ENCODE measurements at places on chromosomes 5 and 9.

DNA sequence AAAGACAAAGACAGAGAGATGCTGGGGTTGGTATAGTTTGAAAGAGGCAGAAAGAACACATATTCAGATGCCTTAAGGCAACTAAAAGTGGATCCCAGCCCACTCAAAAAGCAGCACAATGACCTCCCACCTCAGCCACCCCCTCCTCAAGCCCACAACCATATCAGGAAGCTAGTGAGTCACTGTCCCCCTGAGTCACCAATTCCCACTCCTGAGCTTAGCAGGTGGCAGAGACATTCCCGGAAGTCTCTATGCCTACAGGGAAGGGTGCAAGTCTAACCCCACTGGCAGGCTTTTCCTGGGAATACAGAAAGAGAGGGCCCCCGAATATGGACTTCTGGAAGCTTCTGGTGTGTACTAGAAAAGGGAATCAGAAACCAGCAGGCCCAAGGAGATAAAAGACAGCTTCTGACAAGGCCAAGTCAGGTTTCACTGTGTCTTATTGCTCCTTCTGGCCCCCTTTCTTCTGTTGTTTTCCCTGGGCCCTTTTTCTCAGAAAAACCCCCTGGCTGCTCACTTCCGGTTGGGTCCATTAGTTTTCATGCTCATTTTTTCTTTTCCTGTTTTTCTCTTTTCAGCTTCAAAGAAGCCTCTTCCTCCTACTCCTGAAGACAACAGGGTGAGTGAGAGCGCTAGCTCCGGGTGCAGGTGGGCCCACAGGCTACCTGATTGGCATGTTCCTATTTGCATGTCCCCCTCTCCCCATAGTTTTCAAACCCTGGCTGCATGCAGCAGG, 36.8 kb downstream of the ITK start:
- DNase-seq: no peak

GRCh38 chr5:109805883-109806282, 116.2 kb downstream of the MAN2A1 start:
- DNase-seq: no peak

DNA sequence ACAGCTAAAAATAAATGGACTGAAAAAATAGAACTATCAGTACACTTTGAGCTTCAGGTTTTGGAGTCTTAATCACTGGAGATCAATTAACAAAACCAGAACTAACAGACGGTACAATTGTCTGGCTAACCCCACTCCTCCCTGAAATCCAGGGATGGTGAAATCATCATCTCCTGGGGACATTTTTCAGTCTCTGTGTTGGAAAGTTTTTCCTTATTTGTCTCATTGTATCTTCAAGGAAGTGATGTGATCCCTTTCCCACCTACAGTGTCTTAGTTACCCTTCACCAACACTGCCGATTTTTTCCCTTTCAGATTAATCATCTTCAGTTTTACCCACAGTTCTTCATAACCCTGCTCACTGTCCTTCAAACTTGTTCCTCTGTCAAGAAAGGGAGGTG, 81.9 kb downstream of the MAP1B start:
- no peak for DNase-seq

DNA sequence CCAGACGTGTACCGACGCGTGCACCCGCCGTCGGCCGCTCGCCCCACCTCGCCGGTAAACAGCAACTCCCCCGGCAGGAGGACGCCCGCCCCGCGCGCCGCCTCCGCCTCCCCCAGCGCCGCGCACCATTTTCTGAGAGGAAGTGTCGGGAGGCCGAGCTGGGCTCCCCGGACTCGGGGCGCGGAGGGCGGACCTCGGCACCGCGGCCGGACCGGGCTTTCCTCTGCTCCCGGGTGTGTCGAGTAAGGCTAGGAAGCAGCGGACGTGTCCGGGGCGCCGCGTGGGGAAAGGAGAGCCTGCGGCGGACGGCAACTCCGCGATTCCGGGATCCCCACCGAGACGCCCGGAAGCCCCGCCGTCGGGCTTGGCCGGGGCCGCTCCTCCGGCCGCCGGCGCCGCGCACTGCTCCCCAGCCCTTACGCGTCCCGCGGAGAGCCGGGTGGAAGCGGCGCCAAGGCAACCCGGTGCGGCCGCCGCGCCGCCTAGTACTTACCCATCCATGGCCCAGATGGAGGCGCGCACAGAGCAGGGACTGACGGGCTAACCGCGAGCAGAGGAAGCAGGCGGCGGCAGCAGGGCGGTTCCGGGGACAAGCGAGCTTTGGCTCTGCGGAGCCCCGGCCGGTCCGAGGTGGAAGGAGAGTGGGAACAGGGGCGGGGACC, at the start of gene PTBP3:
Gene PTBP3 (minus strand): TSS at position 643 of the 662 bp plus-strand sequence. CDS start 35,754 bp downstream, outside the sequence.
- peak; percentile 75 for DNase-seq

GRCh38 chr5:92428415-92428814, 1045.3 kb upstream of the ARRDC3 start:
- DNase-seq: no peak

GRCh38 chr5:132183723-132184122, 43.9 kb downstream of the P4HA2 start:
- DNase-seq: no peak

DNA sequence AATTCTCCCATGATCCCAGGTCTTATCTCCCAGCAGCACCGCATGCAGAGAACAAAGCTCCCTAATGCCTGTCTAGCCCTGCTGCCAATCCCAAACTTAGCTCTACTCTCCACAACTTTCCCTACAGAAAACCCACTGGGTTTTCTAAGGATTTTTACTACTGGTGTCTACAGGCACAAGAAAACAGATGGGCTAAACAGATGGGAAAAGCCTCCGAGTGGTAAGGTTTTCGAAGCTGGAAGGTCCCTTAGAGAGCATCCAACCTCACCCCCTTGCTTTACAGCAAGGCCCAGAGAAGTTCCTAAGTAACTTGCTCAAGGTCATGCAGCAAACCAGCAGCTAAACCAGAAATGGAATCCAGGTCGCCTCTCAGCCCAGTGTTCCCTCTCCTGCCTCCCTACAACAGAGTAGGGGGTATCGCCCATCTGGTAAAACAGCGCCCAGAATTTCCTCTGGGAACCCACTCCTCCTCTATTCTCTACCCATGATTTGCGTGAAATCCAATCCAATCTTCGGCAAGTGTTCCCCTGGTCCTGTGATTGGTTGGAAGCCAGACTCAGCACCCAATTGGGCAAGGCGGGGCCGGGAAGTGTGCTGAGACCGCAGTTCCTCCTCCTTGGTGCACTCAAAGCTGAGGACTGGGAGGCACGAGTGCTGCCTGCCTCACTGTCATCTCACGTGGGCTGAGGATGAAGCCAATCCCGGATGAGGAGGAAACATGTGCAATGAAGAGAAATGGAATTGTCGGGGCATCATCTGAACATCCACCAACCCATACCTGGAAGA, 20.8 kb downstream of the CPLX2 start:
- no peak for DNase-seq

DNA sequence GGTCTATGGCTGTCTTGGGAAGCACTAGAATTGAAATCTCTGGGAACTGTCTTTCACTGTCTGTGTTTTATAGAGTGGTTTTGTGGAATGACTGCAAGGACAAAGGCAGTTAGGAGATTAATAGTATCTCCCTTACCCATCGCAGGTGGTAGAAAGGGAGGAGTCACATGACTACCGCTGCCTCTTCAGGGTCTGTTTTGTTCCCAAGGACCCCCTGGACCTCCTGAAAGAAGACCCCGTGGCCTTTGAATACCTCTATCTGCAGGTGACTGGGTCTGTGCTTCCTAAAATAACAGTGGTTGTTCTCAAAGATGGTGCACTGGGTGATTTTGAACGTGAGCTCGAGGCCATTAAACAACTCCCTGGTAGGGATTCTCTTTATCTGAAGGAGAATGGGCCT, 22.8 kb upstream of the TRMT10B start:
- DNase-seq: no peak

GRCh38 chr5:157486221-157486681, 26.2 kb downstream of the NIPAL4 start:
- no peak for DNase-seq

DNA sequence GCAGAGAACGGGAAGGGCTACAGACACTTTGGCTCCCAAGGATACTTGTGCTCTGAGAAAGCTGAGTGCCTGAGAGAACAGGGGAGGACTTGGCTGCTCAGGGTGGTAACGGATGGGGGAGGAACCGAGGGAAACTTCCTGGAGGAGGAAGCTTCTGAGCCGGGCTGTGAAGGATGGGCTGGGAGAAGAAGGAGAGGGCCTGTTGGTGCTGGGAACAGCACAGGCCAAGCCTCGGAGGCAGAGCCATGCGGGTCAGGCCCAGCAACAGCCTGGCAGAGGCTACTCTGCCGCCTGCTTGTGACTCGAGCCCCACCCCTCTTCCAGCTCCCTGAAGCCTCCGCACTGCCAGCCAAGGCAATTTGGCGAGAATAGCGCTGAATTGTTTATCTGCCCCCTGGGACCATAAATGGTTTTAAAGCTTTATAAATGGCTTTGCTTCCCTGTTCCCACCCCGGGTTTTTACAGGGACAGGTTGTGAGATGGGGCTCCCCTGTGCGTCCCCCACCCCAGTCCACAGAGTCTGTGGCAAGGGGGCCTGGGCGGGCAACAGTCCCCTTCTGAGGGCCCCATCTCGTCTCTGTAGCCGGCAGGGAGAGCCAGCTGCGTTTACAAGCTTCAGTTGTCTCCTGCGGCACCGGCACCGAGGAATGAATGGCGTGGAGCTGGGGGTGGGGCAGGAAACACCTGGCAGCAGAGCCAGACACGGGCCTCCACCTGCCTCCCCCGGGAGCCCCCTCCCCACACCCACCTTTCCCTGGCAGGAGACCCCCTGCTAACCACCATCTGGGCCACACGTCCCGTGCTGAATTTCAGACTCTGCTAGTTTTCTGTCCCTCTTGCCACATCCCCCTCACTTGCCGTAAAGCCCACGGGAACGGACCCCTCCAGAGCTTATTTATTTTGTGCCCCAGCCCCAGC, 24.4 kb downstream of the FAM163B start:
- DNase-seq: no peak

DNA sequence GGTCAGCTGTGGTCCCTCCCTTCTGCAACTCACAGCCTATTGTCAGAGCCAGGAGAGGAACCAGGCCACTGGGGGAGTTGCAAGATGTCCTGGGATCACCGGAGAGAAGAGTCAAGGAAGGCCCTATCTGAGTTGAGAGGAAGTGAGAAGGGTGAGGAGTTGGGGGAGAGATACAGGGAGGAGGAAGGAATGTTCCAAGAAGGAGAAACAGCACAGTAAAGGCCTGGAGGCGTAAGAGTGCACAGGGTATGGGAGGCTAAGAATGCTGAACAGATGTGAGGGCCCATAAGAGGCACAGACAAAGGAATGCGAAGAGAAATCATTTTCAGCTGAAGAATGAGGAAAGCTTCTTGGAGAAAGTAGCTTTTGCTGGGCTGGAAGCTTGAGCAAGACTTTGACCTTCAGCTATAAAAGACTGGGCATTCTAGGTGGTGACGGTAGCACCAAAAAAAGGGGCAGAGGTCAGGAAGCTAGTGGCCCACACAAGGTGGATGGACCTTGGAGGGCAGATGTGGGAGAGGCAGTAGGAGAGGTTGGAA, 21.6 kb upstream of the CSF1R start:
- no peak for DNase-seq
